ENCODE measurements at places on chromosomes 16 and 17. TPM values are rescaled to one million over a fixed set of nuclear protein-coding genes. Genes with fewer than 3 reads are reported as not detected.

DNA sequence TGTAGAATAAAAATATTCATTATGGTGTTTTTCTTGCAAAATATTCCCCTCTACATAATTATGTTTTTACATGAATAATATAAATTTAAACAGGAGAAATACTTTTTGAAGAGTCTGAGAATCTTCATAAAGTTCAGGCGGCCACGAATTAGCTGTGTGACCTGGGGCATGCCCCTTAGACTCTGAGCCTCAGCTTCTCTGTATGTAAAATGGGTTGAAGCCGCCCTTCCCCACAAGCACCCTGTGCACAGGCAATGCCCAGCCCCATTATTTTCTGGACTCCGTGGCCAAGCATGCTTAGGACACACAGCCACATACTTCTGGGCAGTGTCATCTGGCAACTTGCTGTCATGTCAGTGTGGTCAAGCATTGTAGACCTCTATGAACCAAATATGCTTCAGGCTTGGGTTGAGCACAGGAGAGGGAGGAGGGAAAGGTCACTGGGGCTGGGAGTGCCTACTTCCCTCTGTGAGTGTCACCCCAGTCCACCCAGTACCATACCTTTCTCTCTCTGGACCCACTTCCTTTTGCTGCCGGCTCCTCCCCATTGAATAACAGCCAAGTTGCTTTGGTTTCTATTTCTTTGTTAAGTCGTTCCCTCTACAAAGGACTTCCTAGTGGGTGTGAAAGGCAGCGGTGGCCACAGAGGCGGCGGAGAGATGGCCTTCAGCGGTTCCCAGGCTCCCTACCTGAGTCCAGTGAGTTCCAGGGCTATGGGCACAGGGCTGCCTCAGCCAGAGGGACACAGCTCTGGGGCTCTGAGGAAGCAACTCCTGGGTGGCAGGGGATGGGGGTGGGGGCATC is at the start of gene LGALS9:
LGALS9 (plus strand) TSS at position 582 of the 804 bp plus-strand sequence; CDS start at position 660, 78 bp downstream.
- DNase-seq: no peak

DNA sequence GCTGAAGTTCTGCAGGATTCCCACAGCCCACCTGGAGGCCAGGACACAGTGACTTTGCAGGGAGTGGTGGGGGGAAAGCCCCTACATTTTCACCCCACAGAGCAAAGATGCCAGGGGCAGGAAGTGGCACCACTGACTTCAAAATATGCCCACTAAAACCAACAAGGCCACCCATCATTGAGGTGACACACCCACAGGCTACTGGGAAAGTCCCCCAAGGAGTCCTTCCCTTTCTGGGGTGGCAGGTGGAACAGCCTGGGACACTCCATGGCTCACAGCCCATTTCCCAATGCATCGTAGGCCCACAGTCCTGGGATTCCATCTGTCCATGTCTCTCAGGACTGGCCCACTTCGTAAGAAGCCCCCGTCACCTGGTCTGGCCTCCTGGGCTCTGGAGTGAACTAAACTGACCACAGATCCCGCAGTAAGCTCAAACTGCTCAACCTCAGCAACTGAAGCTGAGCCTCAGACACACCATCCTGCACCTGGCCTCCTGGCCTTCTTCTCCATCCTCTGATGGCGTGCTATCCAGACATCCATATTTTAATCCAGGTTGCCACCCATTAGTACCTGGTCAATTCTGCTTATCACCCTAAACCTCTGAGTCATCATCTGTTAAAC is 7.5 kb upstream of the CCL1 start:
- DNase-seq: no peak

DNA sequence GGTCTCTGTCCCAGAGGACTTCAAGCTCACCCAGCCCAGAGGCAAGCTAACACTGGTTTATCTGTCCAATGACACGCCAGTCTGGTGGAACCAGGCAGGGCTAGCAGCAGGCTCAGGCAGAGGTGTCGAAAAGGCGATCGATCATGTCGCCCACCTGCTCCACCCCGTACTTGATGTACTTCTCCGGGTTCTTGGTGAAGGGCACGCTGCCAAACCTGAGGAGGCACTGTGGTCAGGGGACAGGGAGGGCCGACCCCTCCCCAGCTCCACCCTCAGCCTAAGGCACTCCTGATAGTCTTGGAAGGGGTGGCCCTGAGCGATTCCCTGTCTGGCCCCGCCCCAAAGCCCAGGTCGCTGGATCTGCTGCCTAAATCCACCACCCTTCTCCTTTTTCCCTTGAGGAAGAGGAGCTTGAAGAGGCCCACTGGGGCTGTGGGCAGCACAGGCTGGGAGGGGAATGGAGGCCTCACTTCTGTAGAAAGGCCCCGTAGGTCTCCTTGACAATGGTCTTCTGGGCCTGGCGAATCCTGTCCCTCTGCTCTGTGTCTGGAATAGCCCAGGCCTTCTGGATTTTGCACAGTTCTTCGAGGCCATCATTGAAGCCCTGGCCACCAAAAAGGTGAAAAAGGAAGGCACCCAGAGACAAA is 4.7 kb downstream of the ZACN start:
- DNase-seq: no peak

- DNase-seq: no peak
Measured at GRCh38 chr16:86681031-86681756, 102.8 kb downstream of the FOXL1 start.

DNA sequence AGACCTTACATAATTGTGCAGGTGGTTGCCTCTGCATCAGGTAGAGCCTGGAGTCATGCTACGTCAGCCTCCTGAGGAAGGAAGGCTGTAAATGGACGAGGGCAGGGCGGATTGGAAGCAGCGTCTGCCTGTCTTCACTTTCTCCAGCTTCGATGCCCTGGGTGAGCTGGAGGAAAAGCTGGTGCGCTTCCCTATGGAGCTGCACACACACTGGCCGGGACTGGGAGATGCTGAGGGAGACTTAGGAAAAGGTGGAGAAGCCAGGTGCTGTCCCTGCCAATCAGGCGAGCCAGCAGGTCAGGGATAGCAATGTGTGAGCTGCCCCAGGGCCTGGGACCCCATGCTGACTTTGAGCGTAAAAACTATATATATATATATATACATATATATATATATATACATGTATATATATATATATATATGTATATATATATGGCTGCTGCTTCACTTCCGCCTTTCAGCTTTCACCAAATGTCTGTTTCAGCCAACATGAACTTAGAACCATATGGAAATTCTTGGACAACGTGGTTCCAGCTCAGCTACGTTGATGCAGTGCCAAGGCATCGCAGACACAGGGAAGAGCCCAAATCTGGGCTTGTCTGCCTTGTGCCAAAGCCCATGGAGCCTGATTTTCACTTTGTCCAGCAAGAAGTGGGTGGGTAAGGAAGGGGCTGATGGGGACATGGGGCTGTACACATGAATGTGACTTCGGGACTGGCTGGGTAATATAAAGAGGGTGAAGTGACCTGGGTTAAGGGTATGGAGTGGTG is 71.5 kb upstream of the NKD1 start:
- no peak for DNase-seq

GRCh38 chr17:37605081-37605480 is 4.1 kb downstream of the SYNRG start:
- DNase-seq: no peak

- no peak for DNase-seq
Measured at GRCh38 chr16:47037396-47037745, 63.9 kb upstream of the DNAJA2 start.

GRCh38 chr16:77137045-77137444 is 53.9 kb upstream of the MON1B start:
- DNase-seq: no peak

Gene RGS11
- 1.9 TPM for total RNA-seq
